Activated T-helper 17 cell treated with anti-CD3 and anti-CD28 coated beads, Interleukin-2, amount 50 U/mL, for 72 hours (primary cell): ENCODE measurements at places on chromosomes 5 and 9. TPM values are rescaled to one million over a fixed set of nuclear protein-coding genes. Genes with fewer than 3 reads are reported as not detected.

DNA sequence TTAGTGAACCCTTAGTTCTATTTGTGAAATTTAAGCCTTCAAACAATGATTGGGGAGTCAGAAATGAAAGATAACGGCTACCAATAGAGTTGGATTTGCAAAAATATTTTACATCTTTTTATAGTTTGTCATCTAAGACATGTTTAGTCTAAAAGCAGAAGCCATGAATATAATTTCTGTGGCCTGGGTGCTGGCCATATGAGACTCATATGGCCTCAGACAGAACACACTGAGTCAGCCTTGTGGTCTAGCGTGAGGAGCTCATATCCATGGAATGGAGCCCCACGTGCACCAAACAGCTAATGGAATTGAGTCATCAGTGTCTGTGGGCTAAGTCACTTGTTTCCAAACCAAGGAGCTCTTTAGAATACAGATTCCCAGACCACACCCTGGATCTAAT is 240.7 kb upstream of the NREP start:
- ATAC-seq: peak; percentile 32

DNA sequence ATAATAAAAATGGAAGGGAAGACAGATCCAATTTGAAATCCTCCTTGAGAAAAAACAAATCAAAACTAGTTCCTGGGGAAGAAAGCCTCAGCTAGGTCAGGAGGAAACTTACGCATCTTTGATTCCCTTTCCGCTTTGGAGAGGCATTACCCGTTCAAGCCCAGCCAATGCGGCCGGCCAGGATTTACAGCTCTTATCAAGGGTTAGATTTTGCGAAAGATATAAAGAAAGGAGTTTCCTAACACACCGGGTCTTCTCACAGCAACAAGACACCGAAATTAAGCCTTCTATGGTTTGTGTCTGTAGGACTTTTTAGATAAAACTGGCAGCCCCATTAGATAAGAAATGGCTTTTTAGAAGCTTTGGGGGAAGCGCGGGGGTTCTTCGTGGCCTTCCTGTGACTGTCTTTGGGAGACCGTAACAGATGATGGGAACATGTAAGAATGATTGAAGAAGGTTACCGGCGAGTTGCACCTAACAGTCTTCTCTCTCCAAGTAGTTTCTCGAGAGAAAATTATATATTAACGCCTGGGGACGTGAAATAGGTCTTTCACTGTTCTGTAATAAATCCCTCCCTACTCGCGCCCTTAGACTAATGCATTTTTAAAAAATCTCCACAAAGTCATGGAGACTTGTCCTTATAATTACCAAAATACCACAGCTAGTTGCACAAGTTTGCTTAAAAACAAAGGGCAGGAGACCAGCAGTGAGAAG is 1.3 kb upstream of the ISL1 start:
- no peak for ATAC-seq

- ATAC-seq: no peak
These were observed 10.4 kb downstream of the NFIB start for GRCh38 chr9:14303521-14303920.

DNA sequence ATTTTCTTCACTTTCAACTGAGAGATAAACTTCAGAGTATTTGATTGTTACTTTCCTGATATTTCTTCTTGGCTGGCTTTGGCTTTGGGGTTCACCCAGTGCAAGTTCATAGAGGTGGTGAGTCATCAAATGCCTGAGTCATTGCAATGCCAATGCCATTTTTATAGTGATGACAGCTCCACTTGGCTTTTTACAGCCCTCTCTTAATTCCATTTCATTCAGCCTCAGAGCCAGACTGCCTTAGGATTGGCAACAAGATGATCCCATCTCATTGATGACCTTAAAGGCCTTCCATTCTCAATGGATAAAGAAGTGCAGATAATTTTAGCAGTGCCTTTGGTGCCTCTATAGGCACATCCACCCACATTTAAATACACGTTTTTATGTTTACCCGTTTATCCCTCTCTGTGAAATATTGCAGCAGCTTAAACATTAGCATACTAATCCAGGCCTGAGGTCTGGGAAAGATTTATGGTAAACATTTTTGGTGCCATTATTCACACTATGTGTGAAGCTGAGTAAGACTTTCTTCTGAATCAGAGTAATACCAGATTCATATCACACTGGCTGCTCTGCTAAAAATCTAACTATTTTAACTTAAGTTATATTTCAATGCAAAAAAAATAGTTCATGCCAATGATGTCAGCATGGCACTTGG is 88.9 kb upstream of the TYRP1 start:
- ATAC-seq: no peak

- no peak for ATAC-seq
These were observed 7.5 kb upstream of the PLCXD3 start for GRCh38 chr5:41517909-41518308.

DNA sequence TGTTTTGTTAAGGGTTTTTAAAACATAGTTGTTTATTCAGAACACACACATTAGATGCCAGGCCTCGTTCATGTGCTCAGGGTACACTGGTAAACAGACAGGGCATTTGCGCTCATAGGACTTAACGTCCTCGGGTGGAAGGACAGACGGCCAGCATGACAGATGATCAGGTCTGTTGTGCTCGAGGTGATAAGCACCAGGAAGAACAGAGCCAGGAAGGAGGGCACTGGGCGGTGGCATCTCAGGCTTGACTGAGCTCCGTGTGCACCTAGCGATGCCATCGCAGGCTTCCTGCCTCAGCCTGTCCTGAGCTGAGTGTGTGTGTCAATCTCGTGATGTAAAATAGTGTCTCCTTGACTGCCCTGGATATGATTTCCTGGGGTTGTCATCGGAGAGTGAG is 96.5 kb downstream of the EHMT1 start:
- ATAC-seq: no peak

Gene BARHL1
- total RNA-seq: not detected

Gene CDC25C
- total RNA-seq: 19.7 TPM

Gene KIF27
- 2.6 TPM for total RNA-seq

Gene TYRP1
- total RNA-seq: not detected
